ENCODE measurements at places on chromosomes 2 and 18.

GRCh38 chr18:25360301-25360899 lies 8.4 kb upstream of the ZNF521 start:
- no peak for DNase-seq

DNA sequence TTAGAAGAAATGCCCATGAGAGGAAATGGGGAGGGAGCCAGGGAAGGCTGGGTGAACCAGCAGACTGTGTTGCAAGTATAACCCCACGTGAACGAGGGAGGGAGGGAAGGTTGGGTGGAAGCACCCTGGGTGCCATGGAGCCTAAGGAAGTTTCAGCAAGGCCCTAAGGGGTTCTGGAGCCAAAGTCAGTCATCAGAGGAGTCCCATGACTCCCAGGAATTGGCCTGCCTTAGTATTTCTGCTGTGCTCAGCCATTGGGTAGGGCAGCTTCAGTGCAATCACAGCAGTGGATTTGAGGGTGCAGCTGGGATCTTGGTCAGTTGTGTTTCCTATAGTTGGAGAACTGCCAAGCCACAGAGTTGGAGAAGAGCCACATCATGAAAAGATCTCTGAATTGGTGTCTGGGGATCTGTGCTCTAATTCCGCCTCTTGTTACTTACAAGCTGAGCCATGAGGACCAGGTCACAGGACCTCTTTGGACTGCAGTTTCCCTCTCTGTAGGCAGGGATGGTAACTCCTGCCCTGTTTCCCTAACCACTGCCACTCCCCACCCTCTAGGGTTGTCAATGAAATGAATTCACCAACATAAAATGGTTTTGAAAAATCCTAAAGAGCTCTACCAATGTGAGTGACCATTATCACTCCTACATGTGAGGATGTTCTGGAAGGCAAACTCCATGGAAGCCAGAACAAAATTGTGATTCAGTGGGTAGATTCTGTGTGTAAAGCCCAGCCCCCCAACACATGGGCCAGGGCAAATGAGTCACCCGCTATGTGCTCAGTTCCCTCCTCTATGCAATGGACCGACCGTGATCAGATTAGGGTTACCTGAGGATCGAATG lies 108.9 kb downstream of the CLIP4 start:
- no peak for DNase-seq

DNA sequence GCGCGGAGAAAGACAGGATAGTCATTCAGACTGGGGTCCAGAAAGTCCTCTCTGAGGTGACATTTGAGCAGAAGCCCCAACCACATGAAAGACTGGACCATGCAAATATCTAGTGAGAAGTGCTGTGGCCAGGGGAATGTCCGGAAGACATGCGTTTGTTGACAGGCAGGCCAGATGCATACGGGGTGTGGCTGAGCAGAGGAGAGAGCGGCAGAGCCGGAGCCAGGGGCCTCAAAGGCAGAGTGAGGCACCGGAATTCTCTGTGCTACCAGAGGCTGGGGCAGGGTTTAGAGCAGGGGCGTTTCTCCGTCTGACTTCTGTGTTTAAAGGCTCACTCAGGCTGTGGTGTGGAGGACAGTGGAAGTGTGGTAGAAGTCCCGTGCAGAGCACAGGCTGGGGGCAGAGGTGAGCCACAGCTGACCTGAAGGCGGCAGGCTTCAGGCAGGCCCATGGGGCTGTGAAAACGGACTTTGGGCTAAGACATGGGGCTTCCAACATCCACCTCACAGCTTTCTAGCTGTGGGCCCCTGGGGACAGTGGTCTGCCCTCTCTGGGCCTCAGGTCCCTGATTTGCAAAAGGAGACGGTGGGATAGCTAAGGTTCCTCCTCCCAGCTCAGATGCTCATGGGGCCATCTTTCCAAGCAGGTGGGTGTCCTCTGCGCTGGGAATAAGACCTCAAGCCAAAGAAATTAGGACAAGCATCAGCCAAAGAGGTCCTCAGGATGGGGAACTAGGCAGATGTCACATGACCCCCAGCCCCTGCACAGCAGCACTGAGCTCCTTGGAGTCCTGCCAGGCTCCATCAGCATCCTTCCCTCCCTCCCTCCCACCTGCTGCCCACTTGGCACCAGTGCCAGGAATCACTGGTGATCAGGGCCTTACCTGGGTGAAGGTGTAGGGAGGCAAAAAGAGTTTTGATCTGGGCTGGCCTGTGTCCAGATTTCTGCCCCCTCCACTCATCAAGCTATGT lies 11.2 kb downstream of the RUFY4 start:
- no peak for DNase-seq

GRCh38 chr2:173881461-173881860 lies 83.7 kb downstream of the SP3 start:
- no peak for DNase-seq

DNA sequence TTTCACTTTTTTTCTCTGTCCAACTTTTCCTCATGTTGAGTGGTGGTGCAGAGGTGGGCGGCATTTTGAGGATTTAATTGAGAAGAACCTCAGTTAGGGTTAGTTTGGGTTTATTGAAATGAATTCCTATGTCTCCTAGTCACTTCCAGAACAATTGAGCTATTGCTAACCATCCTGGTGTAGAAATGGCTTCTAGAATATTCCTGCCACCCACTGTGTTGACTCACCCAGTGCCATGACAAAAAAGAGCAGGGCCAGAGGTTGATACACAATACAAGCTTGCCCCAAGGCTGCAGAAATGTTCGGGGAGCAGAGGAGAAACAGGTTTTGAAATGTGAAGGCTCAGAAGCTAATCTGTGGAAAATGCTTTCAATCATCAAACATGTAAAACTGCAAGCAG lies 167.1 kb upstream of the TRIB2 start:
- no peak for DNase-seq

DNA sequence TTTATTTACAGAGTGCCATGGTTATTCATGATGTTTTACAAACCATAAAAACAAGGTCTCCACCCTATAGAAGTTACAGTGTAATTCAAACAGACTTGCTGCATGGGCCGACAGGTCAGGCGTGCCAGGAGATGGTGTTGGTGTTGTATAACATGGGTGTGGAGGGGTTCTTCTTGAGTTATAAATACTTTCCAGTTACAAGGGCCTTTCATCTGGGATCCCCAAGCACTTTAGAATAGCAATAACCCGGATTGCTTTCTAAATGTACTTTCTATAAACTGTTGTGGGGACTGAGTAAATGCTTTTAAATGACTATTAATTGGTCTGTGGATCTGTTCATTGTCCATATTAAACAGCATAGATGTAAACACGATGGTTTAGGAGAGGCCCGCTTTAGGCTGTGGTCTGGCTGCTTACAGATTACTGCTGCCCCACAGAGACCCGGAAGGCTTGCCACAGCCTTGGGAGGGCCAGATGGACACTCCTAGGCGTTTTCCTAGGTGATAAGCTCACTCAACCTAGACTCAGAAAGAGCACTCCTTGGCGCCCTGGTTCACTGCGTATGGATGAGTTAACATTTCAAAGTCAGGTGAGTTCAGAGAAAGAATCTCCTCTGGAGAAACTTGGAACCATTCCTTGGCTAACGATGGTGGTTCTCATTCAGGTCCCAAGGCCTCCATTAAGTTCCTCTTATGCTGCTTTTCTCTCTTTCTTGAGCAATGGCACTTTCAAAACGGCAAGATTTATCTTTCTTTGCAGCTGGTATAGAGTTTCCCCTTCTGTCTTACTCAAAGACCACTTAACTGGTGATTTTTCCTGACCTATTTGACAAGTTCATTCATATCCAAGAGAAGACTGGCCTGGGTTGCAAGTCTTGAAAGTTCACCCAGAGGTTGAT lies 3.6 kb upstream of the KIAA2012 start:
- no peak for DNase-seq

DNA sequence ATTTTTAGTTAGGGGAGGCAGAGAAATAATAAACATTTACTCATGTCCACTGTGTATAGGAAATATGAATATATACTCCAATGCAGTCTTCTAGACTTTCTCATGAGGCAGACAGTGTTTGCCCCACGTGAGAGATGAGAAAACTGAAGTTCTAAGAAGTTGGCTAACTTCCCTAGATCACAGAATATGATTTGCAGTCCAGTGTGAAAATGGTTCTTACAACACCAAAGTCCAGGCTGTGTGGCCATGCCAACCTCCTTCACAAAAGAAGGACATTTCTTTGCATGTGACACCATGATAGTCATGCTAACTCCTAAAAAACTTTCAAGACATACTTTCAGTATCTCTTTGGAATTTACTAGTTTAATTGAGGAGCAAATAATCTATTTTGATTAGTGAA lies 143.7 kb downstream of the IRS1 start:
- DNase-seq: no peak

Measured in GM12892 (cell line).